ENCODE measurements at places on chromosomes 11 and 22. TPM values are rescaled to one million over a fixed set of nuclear protein-coding genes. Genes with fewer than 3 reads are reported as not detected.

The P2RX6 gene
- total RNA-seq, result 0.81 TPM

- no peak for DNase-seq
These were observed 59.1 kb upstream of the SCUBE2 start for GRCh38 chr11:9150501-9150900.

The PANX2 gene
- total RNA-seq, result 4.1 TPM

The NAALAD2 gene
- total RNA-seq, result 0.68 TPM

GRCh38 chr11:119730789-119731386 lies 1.9 kb upstream of the NECTIN1 start:
- DNase-seq, result no peak

DNA sequence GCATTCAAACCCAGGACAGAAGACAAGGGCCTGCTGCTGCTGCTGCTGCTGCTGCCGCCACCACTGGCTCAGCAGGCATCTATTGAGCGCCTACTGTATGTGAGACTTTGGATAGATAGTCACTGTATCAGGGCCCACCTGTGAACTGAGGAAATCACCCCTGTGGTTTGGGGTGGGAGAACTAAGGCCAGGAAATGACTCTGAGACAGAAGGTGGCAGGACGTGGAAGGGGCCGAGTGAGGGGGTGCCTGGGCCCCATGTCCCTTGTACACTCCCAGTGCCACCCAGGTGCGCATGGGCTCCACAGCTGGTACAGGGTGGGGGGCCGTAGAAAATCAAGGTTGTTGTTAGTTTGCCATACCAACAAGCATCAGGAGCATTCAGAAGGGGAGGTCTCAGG lies 50.6 kb downstream of the ARHGAP8 start:
- no peak for DNase-seq
